ENCODE measurements at places on chromosomes 6 and 20.

DNA sequence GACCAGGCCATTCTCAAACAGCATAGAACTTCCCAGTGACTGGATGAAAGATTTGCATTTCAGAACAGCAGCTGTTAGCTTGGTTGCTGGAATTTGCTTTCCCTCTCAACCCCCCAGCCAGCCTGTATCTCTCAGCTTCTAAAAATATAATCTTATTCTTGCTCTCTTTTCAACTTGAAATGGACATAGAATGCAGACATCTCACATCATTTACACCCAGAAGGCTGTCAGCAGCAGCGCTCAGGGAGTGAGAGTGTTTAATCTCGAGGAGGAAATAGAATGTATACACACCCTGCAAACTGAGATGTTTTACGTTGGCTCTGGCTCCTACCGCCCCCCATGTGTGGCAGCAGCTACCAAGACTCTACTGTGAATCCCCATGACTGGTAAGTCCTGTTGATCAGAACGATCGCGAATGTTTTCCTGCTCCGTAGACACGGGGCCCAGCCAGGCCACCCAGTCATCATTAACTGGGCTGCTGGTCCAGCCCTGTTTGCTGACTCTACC, 163.4 kb upstream of the SLC24A3 start:
- no peak for DNase-seq

GRCh38 chr20:35018590-35019371, 63.1 kb downstream of the MYH7B start:
- no peak for DNase-seq

- no peak for DNase-seq
Observed at GRCh38 chr6:75337835-75338580, 53.4 kb upstream of the TMEM30A start.

- no peak for DNase-seq
Observed at GRCh38 chr6:97133067-97133466, 149.9 kb downstream of the MMS22L start.

GRCh38 chr6:123430970-123431369, 205.8 kb downstream of the TRDN start:
- no peak for DNase-seq

DNA sequence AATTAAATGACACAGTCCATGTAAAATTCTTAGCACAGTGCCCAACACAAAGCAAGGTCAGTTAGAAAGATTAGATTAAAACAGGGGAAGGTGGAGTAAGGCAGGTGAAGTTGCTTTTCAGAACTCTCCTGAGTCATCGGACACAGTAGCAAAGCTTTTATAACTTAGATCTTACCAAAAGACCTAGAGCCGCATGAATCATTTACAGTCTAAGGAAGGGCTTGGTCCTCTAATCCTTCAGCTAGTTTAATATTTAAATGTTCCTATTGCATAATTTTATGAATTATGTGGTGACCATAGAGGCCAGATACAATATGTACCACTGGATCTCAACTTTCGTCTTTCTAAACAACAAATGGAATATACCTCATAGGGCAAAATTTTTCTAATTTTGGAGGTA, 202.1 kb upstream of the SNX9 start:
- DNase-seq, result no peak

GRCh38 chr20:55684578-55684977, 320.7 kb downstream of the CBLN4 start:
- DNase-seq, result no peak

- peak; percentile 63 for DNase-seq
Observed at GRCh38 chr6:135183002-135183531, 2.0 kb downstream of the MYB start.

GRCh38 chr20:34368547-34368946, 5.5 kb downstream of the ITCH start:
- no peak for DNase-seq

DNA sequence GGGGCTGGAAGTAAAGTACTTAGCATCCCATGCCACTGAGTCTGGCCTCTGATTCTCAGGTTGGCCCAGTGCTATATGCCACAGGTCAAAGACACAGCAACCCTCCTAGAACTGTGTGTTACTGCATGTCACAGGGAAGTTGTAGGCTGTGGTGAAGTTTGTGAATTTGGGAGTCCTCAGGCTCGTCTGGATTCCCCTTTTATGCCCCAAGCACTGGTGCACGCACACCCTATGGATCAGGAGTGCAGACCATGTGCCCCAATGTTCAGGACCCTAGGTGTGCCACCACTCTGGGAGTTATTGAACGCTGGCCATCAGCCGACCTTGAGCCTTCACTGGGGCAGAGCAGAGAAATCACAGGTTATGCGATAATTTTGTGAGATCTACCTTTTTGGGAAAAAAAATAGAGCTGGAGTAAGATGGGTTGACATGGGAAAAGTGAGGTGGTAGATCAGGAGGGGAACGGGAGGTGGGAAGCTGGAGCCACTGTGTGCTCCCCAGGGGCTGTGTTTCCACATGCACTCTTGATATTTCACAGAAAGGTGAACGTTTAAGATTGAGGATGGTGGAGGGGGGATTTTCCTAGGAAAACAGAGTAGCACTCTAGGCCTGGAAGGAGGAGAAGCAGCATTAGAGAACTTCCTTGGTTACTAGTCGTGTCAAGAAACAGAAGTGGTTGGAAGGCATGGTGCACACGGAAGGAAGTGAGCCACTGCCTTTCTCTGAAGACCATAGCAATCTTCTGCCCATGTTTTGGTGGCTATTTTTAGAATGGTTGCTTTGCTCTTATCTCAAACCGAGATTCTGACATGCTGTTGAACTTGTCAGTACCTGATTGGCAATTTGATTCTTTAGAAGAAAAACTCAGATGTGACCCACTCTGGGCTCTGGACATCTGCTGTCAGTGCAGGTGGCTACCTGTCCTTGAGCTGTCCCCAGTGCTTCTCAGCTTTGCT, 44.1 kb downstream of the DUSP22 start:
- DNase-seq, result no peak

DNA sequence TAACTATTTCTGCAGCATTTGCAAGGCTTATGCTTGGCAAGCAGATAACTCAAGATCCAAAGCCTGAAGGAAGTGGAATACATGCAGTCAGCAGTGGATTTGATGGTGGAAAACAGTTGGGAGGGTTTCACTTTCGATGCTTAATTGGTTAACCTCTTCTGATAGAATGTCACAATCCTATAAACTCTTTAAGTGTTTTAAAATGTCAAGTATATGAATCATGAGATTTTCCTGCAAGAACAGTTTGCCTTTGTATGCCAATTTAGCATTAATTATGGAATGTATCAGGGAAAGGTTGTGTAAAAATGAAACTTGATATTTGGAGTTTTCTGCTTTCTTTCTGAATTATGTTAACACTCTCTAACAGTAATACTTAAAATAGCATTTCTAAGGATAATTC, 36.6 kb downstream of the NKX2-4 start:
- no peak for DNase-seq

- DNase-seq, result no peak
Observed at GRCh38 chr6:37640786-37641395, 56.8 kb downstream of the MDGA1 start.

GRCh38 chr6:5986861-5987260, 19.9 kb downstream of the NRN1 start:
- no peak for DNase-seq

GRCh38 chr6:42407379-42407778, 44.3 kb downstream of the TRERF1 start:
- no peak for DNase-seq
